ENCODE measurements at places on chromosomes 12 and 14.

DNA sequence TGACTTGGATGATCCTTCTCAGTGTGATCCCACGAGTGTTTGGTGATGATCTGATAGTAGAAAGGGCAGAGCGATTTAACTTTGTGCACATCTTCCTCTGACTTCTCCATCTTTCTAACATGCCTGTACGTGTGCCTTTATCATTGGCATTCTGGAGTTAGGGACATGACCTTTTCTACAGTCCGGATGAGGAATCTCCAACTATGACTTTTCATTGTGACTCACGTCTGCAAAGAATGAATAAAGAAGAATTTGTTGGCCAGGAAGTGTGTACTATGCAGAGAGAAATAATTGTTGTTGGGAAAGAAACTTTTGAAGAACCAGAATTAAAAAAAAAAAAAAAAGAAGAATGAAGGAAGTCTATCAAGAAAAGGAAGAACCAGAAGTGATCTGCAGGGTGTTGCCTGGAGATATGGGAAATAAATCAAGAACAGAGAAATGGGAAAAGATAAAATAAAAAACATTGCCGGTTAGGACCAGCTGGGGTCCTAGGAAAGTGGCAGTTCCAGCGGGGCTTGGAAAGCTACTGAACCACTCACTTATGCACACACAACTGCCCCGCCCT lies 25.3 kb downstream of the PPFIBP1 start:
- no peak for DNase-seq

DNA sequence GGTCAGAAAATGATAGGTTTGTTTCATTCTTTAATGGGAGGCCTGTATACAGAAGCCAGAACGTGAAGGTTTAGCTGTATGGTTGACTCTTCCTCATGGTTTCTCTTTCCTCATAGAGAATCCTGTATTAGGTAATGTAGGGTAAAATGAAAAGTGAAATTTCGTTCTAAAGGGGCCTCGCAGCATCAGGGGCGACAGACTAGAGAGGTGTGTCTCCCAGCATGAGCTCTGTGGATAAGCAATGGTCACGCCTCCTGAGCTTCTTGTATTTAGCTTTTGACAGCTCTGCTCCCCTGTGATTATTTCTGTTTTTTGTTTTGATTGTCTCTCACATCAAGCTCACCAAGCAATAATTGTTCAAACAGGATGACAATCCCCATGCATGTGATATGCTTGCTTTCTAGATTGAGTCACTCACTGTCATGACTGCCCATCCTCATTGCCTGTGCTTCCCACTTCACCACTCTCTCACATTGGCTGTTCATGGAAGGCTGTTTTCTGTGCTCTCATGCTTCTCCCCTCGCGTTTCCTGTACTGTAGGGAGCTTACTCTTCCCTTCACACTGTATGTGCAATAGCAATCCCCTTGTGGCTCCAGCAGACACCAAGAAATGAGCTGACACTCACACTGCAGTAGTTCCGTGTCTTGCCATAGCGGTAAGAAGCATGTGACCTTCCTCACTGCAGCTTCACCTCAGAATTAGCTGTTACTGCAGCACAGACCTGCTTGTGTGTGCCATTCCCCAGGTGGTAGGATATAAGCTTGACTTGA lies 44.0 kb downstream of the RAD52 start:
- DNase-seq = no peak

- peak; percentile 36 for DNase-seq
Measured at GRCh38 chr14:88384718-88385117, 739 bp upstream of the SPATA7 start.

GRCh38 chr12:111169456-111169855 lies 199.4 kb downstream of the PHETA1 start:
- no peak for DNase-seq

DNA sequence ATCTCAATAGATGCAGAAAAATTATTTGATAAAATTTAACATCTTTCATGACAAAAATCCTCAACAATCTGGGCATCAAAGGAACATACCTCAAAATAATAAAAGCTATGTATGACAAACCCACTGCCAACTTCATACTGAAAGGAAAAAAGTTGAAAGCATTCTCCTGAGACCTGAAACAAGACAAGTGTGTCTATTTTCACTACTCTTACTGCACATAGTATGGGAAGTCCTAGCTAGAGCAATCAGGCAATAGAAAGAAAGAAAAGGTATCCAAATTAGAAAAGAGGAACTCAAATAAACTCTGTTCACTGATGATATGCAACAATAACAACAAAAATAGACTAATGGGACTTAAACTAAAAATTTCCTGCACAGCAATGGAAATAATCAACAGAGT lies 90.1 kb downstream of the SLCO1B1 start:
- DNase-seq = no peak

DNA sequence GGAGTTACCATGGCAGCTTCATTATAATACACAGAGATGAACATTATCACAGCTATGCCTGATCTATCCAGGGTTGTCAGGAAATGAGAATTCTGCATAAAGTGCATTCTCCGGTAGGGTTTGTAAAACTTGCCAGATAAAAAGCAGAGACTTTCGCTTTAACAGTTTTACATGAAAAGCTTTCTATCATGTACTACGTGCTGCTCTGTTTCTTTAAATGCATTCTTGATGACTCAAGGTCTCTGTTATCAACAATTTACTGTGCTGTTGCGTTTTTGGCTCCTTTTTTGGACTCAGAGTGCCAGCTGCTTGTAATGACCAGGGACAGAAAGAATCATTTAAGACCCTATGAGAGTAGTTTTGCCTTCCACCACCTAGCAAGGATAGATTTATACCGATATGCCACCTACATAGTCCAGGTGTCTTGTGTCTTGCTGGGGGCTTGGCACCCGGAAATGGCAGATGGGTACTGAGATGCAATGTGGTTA lies 371.2 kb downstream of the BTG1 start:
- peak; percentile 36 for DNase-seq

DNA sequence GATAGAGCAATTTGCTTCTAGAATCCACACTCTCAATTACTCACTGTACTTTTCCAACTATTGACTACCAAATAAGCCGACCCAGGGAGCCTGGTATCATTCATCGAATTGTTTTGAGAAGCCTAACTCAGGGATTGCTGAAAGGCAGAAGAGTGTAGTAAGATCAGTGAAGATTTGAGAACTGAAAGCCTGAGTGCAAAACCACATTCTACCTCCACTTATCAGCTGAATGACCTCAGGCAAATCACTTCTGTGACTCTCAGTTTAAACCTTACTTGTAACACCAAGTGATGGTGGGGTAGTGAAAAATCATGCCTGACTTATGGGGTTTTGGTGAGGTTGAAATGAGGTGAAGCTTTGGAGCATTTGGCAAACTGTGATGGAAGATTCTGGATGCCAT lies 126.1 kb upstream of the MAX start:
- DNase-seq = no peak

GRCh38 chr14:80291101-80291500 lies 79.8 kb upstream of the DIO2 start:
- no peak for DNase-seq

- DNase-seq = no peak
Measured at GRCh38 chr12:88951177-88951576, 370.9 kb upstream of the KITLG start.

GRCh38 chr12:121805171-121806008 lies 1.6 kb downstream of the SETD1B start:
- no peak for DNase-seq

- DNase-seq = no peak
Measured at GRCh38 chr14:50247245-50247644, 15.9 kb upstream of the SOS2 start.

DNA sequence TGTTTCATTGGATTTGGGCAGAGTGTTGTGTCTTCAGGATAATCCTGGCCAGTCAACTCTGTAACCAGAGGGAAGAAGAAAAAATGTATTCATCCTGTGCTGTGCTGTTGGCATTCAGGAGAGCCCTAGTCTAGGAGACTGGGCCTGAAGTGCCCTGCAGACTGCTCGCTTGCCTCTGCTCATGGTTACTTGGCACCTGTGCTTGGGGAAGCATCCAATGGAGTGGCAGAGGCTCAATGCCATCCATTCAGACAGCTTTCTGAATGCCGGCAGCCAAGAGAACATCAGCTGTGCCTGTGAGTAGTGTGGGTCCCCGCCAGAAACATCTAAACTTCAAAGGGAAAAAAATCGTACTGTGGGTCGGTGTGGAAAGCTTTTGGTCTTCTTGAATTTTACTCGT lies 124.2 kb downstream of the SRGAP1 start:
- DNase-seq = no peak

- DNase-seq = no peak
Measured at GRCh38 chr14:38213001-38213400, 5.3 kb downstream of the SSTR1 start.

DNA sequence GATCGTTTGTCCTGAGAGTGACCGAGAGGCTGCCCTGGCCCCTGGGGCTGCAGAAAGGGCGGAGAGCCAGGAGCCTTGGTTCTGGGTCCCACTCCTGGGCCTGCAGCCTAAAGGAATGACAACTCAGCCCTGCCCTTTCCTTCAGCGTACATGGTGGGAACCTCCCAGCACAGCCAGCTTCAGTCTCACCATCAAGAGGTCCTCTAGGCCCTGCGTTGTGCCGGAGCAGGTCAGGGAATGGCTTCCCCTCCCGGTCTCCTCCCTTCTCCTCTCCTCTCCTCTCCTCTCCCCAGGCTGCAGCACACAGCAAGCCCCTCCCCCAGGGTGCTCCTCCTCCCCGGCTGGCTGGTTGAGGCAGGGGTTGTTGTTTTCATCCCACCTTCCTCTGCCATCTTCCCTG lies 44.6 kb upstream of the TUNAR start:
- no peak for DNase-seq

- no peak for DNase-seq
Measured at GRCh38 chr12:88638966-88639760, 58.9 kb upstream of the KITLG start.

GRCh38 chr12:75939016-75939642 lies 92.4 kb downstream of the PHLDA1 start:
- DNase-seq = no peak

GRCh38 chr14:36915081-36915480 lies 253.4 kb downstream of the PAX9 start:
- no peak for DNase-seq

DNA sequence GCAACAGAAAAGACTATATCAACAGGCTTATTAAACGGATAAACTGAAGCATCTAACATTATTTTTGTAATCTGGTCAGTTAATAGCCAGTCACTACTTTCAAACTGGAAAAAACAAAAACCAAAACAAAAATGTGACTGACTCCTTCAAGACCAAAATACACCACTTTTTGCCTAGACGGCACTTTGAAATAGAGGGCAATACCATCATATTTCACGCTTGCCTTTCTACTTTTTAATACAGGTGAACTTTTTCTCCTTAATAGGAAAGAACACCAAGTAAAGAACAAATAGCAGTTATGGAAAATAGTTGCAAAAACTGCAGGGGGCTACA lies 550 bp upstream of the NUP107 start:
- no peak for DNase-seq

DNA sequence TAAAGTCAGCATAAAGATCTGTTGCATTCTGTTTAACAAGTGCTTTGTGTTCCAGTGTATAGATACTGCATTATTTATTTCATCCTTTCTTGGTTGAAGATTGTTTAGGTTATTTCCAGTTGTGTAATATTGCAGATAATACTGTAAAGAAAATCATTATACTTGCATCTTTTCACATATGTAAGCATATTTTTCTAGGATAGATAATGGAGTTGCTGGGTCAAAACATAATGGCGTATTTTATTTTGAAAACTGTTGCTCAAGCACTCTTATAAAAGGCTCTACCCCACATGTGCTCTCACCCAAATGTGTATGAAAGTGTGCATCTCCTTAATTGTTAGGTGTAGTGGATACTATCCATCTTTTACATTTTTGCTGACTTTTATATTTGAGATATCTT lies 274.4 kb downstream of the FBXL14 start:
- DNase-seq = no peak

GRCh38 chr14:81285245-81285644 lies 64.5 kb upstream of the GTF2A1 start:
- no peak for DNase-seq

DNA sequence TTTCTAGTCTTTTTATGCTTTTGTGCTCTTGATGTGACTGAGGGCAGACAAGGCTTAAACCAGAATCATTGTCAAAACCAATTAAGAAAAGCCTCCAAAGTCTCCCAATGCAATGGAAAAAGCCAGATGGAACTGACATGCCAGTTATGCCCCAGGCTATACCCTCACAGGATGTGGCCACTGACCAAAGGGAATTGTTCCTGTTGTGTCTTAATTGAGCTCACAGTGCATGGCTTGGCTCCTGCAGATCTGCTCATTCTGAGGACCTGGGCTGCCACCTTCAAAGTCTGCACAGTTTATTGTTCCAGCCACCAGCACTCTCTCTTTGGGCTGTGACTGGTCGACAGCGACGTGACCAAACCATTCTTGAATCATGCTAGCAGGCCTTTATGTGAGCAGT lies 17.1 kb upstream of the BICD1 start:
- no peak for DNase-seq

GRCh38 chr12:57173089-57173488 lies 25.7 kb upstream of the LRP1-AS start:
- DNase-seq = no peak

DNA sequence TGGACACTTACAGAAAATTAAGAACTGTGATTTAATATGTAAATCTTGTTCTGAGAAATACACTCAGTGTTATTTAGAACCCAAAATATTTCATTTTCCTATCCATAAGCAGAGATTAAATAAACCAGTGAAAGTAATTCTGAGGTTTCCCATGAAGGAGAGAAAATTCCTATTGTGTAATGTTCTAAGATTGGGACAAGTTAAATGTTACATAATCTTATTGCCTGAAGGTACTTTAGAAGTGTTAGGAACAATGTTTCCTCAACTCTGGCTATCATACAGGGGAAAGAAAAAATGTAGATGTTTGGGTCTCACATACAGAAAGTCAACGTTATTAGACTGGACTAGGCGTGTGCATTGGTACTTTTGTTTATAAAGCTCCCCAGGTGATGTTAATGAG lies 281.9 kb upstream of the SYT10 start:
- DNase-seq = no peak

DNA sequence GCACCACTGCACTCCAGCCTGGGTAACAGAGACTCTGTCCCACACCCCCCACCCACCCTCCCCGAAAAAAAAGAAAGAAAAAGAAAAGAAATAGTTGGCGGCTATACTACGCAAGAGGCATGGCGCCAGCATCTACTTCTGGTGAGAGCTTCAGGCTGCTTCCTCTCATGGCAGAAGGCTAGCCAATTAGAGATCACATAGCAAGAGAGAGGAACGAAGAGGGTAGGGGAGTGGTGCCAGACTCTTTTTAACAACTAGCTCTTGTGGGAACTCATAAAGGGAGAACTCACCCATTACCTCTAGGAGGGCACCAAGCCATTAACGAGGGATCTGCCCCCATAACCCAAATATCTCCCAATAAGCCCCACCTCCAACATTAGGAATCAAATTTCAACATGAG lies 6.2 kb downstream of the DENND5B start:
- no peak for DNase-seq

GRCh38 chr14:64438181-64438841 lies 27.0 kb upstream of the AKAP5 start:
- DNase-seq = no peak

DNA sequence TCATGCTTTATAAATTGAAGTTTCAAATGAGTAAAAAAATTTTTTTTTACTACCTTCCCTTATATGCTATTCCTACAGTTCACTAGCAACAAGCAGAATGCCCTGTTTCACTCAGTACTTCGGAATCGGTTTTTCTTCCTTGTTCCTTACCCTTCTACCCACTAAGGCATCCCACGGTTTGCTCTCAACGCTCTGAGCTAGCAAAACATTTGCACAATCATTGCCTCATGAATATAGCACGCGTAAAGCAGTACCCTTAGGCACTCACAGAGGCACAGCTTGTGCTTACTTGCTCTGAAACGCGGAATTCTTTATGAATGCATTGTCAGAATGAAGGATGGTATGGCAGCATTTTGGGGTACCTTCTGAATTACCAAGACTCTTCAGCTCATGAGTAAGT lies 45.0 kb downstream of the PPP1R13B start:
- no peak for DNase-seq

- DNase-seq = no peak
Measured at GRCh38 chr12:4289231-4289878, 15.8 kb downstream of the CCND2 start.

Measured in uterus (tissue), 4 donors.